ENCODE measurements at places on chromosomes 12 and 14.
A peak's percentile ranks its signal among the peaks of the same experiment; 100 is the strongest.

GRCh38 chr12:31474751-31475150, 116.2 kb downstream of the DENND5B start:
- no peak overlapping the region for H3K27ac ChIP-seq
- DNase-seq = no peak
- H3K4me1 ChIP-seq = peaks cover 5% of the 10 kb centered on the region
- H3K4me3 ChIP-seq = no peak overlapping the region
- no peaks in the 10 kb centered on the region for H3K27me3 ChIP-seq

GRCh38 chr14:97180304-97181200, 383.4 kb downstream of the VRK1 start:
- H3K4me1 ChIP-seq = no peaks in the 10 kb centered on the region
- H3K36me3 ChIP-seq = no peaks in the 10 kb centered on the region
- no peaks in the 10 kb centered on the region for H3K27me3 ChIP-seq
- no peak overlapping the region for H3K4me3 ChIP-seq
- no peak overlapping the region for H3K27ac ChIP-seq
- no peak for DNase-seq

- H3K4me3 ChIP-seq = no peak overlapping the region
- H3K4me1 ChIP-seq = peaks cover 8% of the 10 kb centered on the region
- no peak for DNase-seq
- H3K27ac ChIP-seq = no peak overlapping the region
Measured at GRCh38 chr12:132610866-132611602, 652 bp upstream of the LRCOL1 start.

GRCh38 chr14:93549595-93549994, 118.9 kb downstream of the UNC79 start:
- no peaks in the 10 kb centered on the region for H3K4me1 ChIP-seq
- H3K4me3 ChIP-seq = no peak overlapping the region
- no peaks in the 10 kb centered on the region for H3K36me3 ChIP-seq

DNA sequence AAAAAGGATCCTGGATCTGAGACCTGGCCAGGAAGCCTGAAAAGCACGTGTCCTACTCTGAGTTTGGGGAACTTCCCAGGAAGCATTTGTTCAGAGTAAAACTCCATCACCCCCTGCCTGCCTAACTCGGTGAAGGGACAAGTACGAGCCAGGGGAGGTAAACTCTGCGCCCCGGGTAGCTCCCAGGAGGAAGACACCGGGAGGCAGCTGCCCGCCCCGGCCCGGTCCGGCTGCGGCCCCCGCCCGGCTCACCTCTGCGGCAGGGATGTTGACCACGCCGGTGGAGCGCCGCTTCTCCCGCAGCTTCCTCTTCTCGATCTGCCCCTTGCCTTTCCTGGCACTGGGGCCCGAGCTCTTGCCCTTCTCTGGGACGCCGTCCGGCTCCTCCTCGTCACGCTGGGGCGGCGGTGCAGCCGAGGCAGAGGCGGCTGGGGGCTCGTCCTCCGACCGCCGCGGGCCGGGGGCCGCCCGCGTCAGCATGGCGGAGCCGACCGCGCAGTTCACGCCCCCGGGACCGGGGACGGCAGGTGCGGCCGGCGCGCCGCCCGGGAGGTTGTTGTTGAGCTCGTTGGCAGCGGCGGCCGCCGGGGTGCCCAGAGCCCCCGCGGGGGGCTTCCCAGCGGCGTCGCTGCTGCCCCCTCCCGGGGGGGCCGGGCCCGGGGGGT, 1.2 kb downstream of the PAWR start:
- H3K27me3 ChIP-seq = no peaks in the 10 kb centered on the region
- H3K4me3 ChIP-seq = peak overlapping the region; percentile 99
- H3K4me1 ChIP-seq = peaks cover 23% of the 10 kb centered on the region
- no peak for DNase-seq
- no peaks in the 10 kb centered on the region for H3K36me3 ChIP-seq
- peak overlapping the region; percentile 95 for H3K27ac ChIP-seq

DNA sequence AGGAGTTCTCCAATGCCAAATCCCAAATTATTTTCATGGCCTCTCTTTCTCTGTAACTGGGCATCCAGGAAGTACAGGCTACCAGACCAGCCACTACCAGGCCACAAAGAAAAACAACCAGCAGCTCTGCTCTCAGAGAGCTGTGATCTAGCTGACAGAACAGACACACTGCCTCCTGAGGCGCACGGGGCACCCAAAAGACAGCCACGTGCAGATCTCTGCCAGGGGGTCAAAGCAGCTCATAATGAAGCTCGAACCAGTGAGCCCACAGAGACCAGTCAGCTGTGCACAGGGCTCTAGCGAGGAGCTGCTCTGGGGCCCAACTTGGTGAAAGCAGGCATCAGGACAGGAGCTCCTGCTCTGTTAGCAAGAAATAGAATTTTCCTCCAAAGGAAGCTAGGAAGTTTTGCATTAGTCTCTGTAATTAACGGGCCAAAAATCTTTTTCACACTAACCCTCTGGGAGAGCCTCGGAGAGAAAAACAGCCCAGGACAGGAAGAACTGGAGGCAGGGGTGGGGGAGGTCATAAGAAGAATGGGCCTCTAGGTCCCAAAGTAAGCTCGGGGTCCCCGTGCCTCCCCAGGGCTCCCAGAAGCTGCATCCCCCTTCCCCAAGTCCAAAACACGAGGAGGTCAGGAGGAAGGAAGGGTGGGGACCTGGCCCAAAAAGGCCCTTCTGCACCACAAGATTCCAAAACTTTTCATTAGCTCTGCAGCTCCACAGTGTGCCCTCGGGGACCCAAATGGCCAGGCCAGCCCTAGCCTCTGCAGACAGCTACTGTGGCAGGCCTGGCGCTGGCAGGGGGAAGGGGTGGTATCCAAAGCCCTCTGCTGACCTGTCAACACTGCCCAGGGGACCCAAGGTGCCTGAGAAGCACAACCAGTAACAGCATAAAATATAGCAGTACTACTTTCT, 30.2 kb downstream of the ACTN1 start:
- peaks cover 97% of the 10 kb centered on the region for H3K4me1 ChIP-seq
- H3K36me3 ChIP-seq = no peaks in the 10 kb centered on the region
- peak overlapping the region; percentile 69 for H3K27ac ChIP-seq
- no peak overlapping the region for H3K4me3 ChIP-seq
- DNase-seq = no peak

DNA sequence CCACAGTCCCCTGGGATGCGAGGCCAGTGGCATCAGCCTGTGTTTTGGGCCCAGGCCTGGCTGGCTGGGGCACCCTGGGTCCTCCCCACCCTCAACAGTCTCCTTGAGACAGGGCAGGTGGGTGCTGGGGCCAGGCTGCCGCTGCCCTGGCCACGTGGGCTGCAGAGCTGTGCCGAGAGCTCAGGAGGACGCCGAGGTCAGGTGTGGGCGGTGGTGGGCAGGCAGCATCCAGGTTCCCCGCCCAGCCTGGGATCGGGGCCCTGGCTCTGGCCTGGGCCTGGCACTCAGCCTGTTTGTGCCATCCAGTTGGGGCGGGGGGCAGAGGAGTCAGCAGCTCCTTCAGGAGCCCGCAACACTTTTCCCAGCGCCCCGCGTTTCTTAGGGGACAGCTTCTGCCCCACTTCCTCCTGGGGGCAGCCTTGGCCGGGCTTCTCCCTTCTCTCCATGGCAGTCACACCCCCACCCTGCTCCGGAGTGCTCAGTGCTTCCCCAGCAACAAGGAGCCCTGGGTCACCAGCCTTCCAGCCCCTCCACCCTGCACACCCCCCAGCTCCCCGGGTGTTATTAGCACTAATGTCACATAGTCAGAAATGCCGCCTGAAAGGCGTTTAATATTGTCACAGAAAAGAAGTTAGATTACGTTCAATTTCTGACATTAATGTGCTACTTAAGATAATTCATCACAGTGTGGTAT, 30.8 kb downstream of the KIF26A start:
- H3K27ac ChIP-seq = no peak overlapping the region
- no peak overlapping the region for H3K4me3 ChIP-seq
- H3K27me3 ChIP-seq = no peaks in the 10 kb centered on the region
- no peaks in the 10 kb centered on the region for H3K4me1 ChIP-seq

DNA sequence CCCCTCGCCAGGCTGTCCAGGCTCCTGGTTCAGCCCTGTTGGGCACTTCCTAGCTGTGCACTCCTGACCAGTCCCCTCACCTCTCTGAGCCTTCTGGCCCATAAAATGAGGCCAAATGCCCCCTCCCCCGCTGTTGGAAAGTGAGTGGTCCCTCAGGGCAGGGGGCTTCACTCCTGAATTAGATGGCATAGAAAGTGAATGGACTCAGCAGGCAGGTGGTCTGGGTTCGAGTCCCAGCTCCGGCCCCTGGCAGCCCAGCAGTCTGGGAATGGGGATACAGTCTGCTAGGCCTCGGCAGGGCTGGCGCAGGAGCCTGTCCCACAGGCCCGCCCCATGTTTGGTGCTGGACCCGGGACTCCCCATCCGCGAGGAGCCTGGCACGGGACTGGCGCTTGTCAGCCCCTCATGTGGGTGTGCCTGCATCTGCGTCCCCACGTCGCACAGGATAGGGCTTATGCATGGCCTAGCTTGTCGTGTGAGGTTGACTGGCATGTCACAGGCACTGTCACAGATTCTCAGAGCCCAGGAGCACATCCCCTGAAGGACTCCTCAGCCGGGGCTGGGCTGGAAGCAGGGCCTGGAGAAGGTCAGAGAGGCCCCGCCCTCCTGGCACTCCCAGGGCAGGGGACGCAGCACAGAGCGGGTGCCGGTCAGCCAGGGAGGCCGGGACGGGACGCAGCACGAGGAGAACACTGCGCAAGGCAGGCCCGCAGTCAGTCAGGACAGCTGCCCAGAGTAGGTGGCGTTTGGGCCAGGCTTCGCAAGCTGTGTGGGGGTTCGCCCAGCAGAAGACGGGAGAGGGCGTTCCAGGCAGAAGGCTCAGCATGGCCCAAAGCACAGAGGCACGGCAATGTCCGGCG, 40.5 kb downstream of the DIO3 start:
- no peak overlapping the region for H3K27ac ChIP-seq
- no peak overlapping the region for H3K4me3 ChIP-seq
- no peaks in the 10 kb centered on the region for H3K4me1 ChIP-seq

DNA sequence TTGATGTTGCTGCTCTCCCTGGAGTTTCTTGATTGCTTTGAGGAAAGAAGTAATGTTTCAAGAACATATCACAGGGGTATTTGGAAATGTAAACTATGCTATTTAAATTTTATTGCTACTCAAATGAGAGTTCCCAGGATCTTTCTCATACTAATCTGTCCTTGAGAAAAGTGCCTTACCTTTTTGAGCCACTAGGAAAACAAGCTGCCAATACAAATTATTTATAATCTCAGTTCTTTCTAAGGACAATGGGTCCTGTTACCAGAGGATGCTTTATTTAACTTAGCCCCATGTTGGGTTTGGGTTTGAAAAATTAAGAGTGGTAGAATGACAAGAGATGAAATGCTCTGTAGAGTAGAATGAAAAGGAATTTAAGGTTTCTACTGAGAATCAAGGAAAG, 258.2 kb upstream of the PRKD1 start:
- no peaks in the 10 kb centered on the region for H3K4me1 ChIP-seq
- H3K36me3 ChIP-seq = no peaks in the 10 kb centered on the region
- H3K4me3 ChIP-seq = no peak overlapping the region
- no peak overlapping the region for H3K27ac ChIP-seq

- no peaks in the 10 kb centered on the region for H3K27me3 ChIP-seq
- no peak overlapping the region for H3K27ac ChIP-seq
- no peaks in the 10 kb centered on the region for H3K4me1 ChIP-seq
- no peaks in the 10 kb centered on the region for H3K36me3 ChIP-seq
Measured at GRCh38 chr12:76471579-76471978, 88.0 kb downstream of the OSBPL8 start.

GRCh38 chr14:100303179-100303578, 3.1 kb downstream of the SLC25A29 start:
- no peaks in the 10 kb centered on the region for H3K27me3 ChIP-seq
- no peak overlapping the region for H3K4me3 ChIP-seq
- peaks cover 51% of the 10 kb centered on the region for H3K4me1 ChIP-seq

DNA sequence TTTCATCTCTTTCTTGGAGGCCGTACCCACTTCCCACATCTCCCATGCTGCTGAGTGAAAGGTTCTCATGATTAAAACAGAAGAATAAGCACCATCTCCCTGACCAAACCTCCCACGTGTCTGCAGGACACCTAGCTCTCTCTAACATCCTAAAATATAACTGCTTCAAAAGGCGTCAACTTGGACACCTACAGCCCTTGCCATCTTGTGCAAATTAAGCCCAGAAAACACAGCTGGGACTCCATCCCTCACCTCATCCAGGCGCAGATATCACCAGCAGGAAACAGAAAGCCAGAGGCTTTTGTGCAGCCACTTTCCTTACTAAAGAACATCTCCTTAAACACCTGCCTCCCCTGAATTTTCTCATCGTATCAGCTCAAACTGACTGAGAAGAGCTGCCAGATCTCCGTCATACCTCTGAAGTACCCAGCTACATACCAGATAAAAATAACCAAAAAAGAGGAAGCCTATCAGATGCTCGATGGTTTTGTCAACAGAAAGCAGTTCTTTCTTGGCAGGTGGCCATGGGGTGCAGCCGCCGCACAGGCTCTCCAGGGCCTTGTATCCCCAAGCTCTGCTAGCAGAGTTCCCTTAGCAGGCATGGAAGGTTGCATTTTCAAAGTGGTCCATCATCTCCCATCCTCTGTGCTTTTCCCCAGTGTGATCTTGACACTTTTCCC, 28.8 kb downstream of the MAP3K9 start:
- DNase-seq = no peak
- no peak overlapping the region for H3K4me3 ChIP-seq
- H3K27me3 ChIP-seq = no peaks in the 10 kb centered on the region
- H3K27ac ChIP-seq = no peak overlapping the region
- no peaks in the 10 kb centered on the region for H3K4me1 ChIP-seq

GRCh38 chr14:59101476-59101875, 87.0 kb upstream of the DAAM1 start:
- H3K4me1 ChIP-seq = no peaks in the 10 kb centered on the region
- H3K27ac ChIP-seq = no peak overlapping the region
- no peak for DNase-seq

GRCh38 chr14:51847489-51847796, 13.0 kb upstream of the GNG2 start:
- no peaks in the 10 kb centered on the region for H3K36me3 ChIP-seq
- H3K4me1 ChIP-seq = no peaks in the 10 kb centered on the region
- H3K4me3 ChIP-seq = no peak overlapping the region
- H3K27ac ChIP-seq = no peak overlapping the region
- DNase-seq = no peak
- H3K27me3 ChIP-seq = no peaks in the 10 kb centered on the region

DNA sequence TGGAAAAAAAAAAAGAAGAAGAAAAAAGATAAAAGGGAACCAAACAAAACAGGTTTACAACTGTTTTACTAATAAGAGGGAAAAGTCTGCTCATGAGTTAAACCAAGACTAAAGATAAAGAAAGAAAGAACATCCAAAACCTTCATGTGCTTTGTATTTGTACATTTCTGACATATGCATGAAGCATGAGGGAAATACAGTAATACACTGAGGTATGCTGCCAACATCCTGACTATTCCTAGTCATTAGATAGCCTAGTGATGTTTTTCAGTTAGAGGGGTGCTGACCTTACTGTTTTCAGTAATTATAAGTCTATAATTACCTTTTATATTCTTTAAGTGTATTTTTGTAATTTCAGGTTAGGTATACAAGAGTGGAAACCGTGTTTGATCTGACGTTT, 793.3 kb downstream of the DIO2 start:
- no peak overlapping the region for H3K27ac ChIP-seq
- no peak for DNase-seq
- no peaks in the 10 kb centered on the region for H3K27me3 ChIP-seq
- no peak overlapping the region for H3K4me3 ChIP-seq

DNA sequence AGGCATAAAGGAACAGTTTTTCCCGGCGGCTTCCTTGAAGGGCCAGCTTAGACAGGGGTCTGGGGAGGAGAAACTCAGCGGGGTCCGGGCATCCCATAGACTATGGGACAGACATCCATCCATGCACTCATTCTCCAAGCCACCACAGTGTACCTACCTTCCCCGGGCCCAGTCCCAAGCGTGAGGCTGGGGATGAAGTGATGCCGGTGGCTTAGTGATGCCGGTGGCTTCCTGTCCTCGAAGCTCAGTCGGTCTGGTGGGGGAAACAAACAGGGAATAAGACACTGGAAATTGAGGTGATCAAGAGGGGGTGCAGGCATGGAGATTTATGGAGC, 421 bp downstream of the RTL1 start:
- no peak overlapping the region for H3K4me3 ChIP-seq
- H3K4me1 ChIP-seq = peaks cover 26% of the 10 kb centered on the region
- H3K36me3 ChIP-seq = no peaks in the 10 kb centered on the region
- H3K27me3 ChIP-seq = no peaks in the 10 kb centered on the region
- no peak overlapping the region for H3K27ac ChIP-seq

All from vagina (tissue), 2 donors.